A549 (cell line): ENCODE measurements at places on chromosomes 4 and X.

GRCh38 chr4:7101692-7102515, 34.0 kb upstream of the GRPEL1 start:
- peak; percentile 73 for DNase-seq

- no peak for DNase-seq
Measured at GRCh38 chr4:138953961-138954371, 61.6 kb upstream of the NOCT start.

DNA sequence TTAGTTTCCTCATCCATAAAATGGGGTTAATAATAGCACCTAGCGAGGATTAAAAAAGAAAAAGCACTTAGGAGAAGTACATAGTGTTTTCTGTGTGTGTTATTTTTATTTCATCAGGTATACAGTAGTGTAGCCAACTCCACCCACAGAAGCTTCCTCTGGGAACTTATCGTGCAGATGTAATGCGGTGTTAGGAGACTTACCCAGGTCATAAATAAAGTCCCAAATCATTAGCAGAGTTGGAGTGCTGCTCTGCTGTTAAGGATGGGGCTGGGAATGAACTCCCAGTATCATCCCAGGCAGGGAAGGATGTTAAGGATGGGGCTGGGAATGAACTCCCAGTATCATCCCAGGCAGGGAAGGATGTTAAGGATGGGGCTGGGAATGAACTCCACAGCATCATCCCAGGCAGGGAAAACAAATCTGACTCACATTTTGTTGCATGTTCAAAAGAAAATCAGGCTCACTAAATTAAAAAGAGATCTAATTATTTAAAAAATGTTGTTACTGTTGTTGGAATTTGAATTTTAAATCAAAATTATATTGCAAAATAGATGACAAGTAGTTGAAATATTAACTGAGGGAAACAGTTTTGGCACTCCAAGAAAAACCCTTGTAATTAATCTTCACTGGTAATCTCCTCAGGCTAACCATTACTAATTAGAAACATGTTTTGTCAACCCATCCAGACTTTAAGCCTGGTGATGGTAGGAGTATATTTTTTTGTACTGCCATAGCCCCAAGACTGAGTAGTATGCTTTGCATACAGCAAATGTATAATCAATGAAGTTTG, 10.2 kb upstream of the SFRP2 start:
- no peak for DNase-seq

GRCh38 chr4:87025614-87026041, 90.8 kb downstream of the AFF1 start:
- no peak for DNase-seq

- no peak for DNase-seq
Measured at GRCh38 chr4:65777270-65777669, 107.0 kb upstream of the EPHA5 start.

DNA sequence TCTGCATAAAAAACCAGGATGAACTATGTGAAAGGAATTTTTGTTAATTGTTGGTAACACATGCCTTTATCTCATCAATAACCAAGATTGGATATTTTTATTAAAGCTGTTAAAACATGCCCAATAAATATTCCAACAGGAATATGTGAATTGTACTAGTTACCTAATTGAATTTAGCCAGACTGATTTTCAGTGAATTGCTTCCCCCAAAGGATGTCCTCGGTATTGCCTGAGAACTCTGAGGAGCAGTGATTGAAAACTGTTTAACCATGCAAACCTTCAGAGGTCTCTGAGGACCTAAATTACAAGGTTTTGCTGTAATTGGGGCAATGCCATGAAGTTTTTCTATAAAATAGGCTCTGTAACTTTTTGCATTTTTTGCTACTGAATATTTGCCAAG, 66.6 kb downstream of the BLTP1 start:
- DNase-seq, result no peak

- no peak for DNase-seq
Measured at GRCh38 chr4:83238393-83239248, 46.0 kb downstream of the COQ2 start.

GRCh38 chr4:4651811-4652755, 110.2 kb upstream of the STX18 start:
- DNase-seq, result no peak

DNA sequence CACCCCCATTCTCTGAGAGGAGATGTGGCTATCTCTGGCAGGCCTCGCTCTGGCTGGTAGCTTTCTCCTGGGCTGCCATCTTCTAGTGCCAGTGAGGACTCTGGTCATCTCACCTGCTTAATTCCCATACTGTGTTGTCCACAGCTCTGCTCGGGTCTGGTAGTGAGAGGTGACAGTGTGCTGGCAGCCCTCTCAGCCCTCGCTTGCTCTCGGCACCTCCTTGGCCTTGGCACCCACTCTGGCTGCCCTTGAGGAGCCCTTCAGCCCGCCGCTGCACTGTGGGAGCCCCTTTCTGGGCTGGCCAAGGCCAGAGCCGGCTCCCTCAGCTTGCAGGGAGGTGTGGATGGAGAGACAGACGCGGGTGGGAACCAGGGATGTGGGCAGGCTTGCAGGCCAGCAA, 52.7 kb downstream of the CPLX1 start:
- no peak for DNase-seq

GRCh38 chr4:182240161-182241130, 2.8 kb upstream of the TENM3 start:
- peak; percentile 25 for DNase-seq
